Hematopoietic multipotent progenitor cell treated with erythropoietin and hydrocortisone succinate and interleukin-3 and kit ligand, for 8 days (in vitro differentiated cells): ENCODE measurements at places on chromosomes 7 and 10.
A peak's percentile ranks its signal among the peaks of the same experiment; 100 is the strongest.

DNA sequence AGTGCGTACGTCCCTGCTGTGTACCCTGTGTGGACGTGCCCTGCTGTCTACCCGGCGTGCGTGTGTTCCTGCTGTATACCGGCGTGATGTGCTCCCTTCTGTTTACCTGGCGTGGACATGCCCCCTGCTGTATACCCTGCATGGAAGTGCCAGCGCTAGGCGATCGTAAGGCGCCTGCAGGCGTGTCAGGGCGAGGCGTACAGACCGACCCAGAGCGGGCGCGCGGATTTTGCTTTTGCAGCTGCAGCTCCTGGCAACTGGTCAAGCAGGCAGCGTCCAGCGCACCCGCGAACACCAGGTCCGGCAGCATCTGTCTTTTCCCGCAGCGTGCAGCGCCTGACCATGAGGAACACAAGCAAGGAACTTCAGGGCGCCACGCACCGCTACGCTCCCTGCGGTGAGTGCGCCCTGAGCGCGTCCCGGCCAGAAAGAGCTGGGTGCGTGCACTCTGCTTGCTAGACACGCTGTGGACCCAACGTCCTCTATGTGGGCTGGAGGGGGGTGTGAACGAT lies 680 bp downstream of the C7orf57 start:
- no peak for DNase-seq

DNA sequence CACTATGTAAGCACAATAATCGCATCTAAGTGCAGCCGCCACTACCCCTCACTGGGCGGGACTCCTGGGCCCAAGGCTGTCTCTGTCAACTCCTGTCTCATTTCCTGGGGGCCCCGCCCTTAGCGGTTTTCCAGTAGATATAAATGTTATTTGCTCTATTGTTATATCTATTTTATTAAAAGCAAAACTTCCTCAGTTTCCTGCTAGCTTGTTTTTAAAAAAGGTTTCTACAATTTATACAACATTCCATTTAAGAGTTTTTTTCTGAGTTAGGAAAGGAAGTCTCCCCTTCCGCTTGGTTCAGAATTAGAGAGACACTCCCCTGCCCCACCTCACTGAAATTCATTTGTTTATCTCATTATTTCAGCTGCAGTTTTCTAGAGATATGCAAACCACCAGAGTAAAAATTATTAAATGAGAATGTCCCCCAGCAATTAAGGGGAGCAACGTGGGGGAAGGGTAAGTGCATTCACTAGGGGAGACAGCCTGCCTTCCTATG lies 82.7 kb downstream of the RAMP3 start:
- DNase-seq: peak; percentile 95

- no peak for DNase-seq
Measured at GRCh38 chr10:116913695-116914094, 64.4 kb downstream of the ENO4 start.

- DNase-seq: no peak
Measured at GRCh38 chr7:91945476-91945875, 4.8 kb downstream of the AKAP9 start.

- DNase-seq: peak; percentile 98
Measured at GRCh38 chr7:7100432-7100849, 81.9 kb upstream of the C1GALT1 start.

DNA sequence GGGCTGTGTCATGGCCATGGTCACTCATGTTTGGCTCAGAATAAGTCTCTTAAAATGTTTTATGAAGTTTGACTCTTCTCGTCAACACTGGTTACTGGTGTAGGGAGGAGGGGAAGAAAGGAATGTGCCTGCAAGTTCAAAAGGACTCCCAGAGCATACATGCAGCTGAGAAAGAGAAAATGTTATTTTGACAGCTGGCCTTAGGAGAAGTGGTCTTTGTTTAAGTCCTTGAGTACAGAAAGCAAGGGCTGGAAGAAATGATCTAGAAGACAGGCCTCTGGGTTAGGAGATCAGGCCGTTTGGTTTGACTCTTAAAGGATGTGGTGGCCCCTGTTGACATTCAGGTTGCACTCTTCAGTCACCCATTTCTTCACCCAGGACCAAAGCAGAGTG lies 245.5 kb downstream of the REEP3 start:
- DNase-seq: no peak

DNA sequence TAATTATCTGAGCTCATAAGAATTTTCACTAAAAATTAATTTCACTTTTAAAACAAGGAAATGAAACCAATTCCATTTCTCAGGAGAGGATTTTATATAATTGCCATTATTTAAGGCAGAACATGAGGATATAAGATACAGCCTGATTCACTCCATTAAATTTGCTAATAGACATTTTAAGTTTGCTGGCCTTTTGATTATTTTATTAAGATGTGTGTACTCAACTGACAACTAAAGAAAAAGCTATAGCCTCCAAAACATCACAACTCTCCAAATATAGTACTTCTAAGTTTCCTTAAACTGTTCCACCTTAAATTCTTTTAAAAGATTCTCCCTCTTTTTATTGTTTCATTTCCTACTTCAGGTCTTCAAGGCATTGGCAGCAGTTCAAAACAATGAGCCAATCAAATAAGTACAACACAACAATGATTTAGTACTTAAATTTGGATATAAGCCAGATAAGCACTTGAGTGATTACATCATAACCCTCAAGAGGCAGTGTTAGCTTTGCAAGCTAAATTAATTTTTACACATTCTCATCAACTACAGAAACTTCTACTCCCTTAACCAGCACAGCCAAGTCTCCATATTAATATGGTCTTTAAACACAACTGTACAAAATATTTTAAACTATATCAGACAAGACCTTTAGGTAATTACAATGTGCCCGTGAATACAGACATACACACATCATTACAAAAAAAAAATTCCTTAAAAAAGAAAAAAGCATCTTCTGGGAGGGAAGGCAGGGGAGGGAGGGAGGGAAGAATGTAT lies 121.8 kb downstream of the KMT2C start:
- peak; percentile 91 for DNase-seq

- no peak for DNase-seq
Measured at GRCh38 chr7:73988197-73988596, 39.8 kb upstream of the ELN start.

DNA sequence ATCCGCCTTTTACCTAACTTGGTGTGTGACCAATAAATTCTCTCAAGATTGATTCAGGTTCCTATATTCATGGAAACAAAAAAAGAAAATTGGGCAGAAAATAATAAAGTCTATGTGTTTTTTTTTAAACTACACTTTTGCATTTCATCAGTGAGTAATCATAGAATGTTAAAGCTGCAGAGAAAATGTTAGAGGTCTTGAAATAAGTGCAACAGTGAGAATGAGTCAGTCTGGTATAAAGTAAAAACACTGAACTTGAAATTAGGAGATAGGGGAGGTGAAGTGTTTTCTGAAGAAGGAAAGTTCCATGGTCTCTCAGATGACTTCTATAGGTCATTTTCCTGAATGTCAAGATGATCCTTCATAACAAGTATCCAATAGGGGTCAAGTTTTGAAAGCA lies 202.6 kb upstream of the NRP1 start:
- no peak for DNase-seq

DNA sequence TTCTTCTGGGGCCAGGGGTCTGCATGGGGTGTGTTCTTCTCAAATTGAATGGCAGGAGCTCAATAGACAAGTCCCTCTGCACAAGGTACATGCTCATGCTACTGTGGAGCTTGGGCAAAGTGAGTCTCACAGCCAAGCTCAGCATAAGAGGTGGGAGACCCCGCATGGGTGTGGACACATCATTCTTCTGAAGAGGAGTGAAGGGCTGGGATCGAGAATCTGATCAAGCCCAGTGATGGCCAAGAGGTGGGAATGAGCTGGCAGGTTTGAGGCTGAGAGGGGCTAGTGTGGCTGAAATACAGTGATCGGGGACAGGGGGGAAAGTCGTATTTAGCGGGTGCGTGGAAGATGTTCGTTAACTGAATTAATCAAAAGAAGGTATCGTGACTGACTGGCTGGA lies 32.6 kb downstream of the CDH23 start:
- no peak for DNase-seq

DNA sequence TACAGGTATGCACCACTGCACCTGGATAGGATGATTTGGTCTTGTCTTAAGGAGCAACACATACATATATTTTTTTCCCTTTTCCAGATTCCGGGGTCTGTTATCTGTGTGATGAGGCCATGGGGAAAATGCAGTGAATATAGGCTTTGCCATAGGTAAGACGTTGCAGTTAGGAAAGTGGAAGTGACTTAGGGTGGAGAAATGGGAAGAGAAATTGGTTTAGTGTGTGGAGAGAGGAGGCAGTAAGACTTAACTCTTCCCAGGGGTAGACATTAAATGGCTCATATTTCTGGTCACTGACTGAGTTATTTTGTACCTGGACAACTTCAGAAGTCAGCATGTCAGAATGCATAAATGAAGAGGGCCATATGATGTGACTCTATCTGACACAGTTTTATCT lies 66.7 kb downstream of the PFKFB3 start:
- no peak for DNase-seq

- no peak for DNase-seq
Measured at GRCh38 chr7:135486261-135486920, 23.5 kb downstream of the CNOT4 start.
